Activated naive CD8-positive, alpha-beta T cell treated with anti-CD3 and anti-CD28 coated beads for 36 hours (primary cell): ENCODE measurements at places on chromosomes 4 and X.

DNA sequence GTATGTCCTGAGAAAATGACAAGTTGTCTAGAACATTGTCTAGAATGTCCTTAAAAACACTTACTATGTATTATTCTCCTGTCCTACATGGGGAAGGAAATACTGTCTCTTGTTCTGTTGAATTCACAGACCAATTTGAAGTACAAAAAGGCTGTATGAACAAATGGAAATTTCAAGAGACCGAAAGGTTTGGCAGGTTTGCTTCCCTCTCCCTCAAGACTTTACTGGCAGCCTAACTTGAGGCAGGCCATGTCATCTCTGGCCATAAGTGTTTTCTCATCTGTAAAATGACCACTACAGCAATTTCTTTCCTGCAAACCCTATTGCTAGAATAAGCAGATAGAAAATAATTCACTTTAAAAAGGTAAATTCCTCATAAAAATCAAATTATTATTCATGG lies 191.2 kb upstream of the BMP3 start:
- H3K27me3 ChIP-seq = no peaks in the 10 kb centered on the region
- peaks cover 6% of the 10 kb centered on the region for H3K36me3 ChIP-seq
- H3K27ac ChIP-seq = no peak overlapping the region
- no peak overlapping the region for H3K4me3 ChIP-seq
- H3K4me1 ChIP-seq = peaks cover 18% of the 10 kb centered on the region

DNA sequence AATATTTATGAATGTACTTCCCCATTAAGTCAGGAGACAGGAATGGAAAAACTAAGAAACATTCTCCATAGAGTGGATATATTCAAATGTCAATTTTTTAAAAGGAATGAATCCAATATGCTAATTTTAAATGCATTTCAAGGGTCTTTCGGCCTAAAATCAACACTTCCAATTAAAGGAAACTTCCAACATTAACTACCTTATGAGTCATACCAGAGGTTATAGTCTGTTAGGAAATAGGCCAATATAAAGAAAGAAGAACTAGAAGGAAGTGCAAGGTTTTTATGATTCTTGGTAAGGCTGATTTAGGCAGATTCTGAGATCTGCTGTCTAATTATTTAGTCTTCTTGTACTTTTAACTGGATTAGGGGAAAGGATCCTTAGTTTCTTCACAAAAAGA lies 260.1 kb upstream of the EDNRA start:
- no peak for DNase-seq
- no peaks in the 10 kb centered on the region for H3K27me3 ChIP-seq
- no peak overlapping the region for H3K4me3 ChIP-seq
- no peaks in the 10 kb centered on the region for H3K36me3 ChIP-seq
- H3K27ac ChIP-seq = no peak overlapping the region
- no peaks in the 10 kb centered on the region for H3K4me1 ChIP-seq

DNA sequence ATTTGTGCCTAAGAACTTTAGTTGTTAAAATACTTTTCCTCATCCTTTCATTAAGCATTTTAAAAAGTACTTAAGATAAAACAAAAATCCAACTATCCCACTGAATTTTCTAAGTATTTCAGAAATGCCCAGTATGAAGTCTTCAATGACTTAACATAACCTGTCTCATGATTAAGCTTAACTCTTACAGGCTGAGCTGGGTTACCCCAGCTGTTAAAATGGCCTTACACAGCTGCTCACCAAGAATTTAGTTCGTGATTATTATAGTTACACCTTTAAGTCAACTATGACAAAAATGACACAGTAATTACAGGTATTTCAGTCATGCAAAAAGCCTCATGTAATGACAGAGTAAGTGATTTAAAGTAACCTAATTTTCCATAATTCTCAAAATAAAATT lies 145.7 kb downstream of the FBXW7 start:
- H3K4me1 ChIP-seq = peaks cover 19% of the 10 kb centered on the region
- no peak for DNase-seq

DNA sequence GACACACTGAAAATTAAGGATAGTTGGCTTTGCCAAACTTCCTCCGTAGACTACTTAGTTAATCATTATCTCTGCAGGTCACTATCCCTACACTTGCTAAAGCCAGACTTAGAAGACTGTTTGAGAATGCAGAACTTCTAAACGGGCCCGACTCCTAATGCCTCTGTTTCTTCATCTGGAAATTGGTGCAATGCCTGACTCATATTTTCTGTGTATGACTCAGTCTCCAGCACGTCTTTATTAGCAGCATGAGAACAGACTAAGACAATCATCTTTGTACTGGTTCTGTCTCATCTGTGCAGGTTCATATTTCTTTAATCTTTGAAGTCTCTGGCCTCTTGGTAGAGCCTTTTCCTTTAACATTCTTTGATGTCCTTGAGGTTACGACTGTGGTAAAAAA lies 411.9 kb upstream of the ACTRT1 start:
- no peak overlapping the region for H3K27ac ChIP-seq
- no peaks in the 10 kb centered on the region for H3K27me3 ChIP-seq
- no peaks in the 10 kb centered on the region for H3K36me3 ChIP-seq
- no peak for DNase-seq

GRCh38 chr4:38367642-38368174 lies 296.3 kb upstream of the KLF3 start:
- DNase-seq = no peak
- peaks cover 29% of the 10 kb centered on the region for H3K4me1 ChIP-seq
- no peak overlapping the region for H3K4me3 ChIP-seq
- no peak overlapping the region for H3K27ac ChIP-seq
- no peaks in the 10 kb centered on the region for H3K36me3 ChIP-seq
- H3K27me3 ChIP-seq = no peaks in the 10 kb centered on the region

DNA sequence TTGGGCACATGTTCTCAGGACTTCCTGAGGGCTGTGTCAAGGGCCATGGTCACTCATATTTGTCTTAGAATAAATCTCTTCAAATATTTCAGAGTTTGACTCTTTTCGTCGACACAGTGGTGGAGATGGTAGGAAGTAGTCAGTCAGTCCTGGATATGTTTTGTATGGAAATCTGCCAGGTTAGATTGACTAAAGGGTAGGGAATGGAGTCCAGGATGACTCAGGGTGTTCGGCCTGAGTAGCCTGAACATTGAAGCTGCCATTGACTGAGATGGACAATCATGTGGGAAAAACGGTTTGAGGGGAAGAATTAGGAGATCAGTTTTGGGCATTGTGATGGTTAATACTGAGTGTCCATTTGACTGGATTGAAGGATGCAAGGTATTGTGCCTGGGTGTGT lies 177.1 kb upstream of the CENPE start:
- H3K4me3 ChIP-seq = no peak overlapping the region
- H3K27me3 ChIP-seq = no peaks in the 10 kb centered on the region
- DNase-seq = no peak

DNA sequence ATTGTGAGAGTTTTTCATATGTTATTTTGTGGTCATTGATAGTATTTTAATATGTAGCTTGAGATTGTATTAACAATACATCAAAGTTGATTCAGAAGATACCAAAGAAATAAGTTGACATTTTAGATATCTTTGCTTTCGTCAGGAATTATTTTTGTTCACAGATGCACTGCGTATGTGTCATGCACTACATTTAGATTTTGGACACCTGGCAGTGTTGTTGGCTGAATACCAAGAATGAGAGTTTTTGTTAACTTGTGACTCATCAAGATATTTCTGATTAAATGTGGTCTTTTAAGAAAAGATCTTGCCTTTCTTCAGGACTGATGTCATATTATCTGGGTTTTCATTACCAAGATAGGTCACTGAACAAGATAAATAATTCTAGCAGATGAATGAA lies 633.4 kb downstream of the CENPC start:
- H3K27ac ChIP-seq = no peak overlapping the region
- H3K27me3 ChIP-seq = no peaks in the 10 kb centered on the region

DNA sequence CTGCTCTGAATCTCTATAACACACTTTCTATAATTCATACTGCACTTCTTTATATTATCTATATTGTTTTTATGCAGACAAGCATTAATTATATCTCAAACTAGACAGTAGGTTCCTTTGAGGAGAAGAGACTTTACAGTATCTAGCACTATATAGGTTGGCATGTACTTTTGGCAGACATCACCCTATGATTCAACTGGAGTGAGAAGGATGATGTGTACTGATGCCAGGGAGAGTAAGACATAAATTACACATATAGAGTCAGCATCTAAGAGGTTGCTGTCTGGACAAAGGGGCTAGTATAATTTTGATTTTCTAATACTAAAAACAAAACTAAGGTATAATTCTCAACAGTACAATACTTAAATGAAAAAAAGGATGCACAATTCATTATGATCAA lies 5.1 kb upstream of the RBM41 start:
- no peaks in the 10 kb centered on the region for H3K36me3 ChIP-seq
- H3K4me1 ChIP-seq = peaks cover 3% of the 10 kb centered on the region
- H3K27ac ChIP-seq = no peak overlapping the region
- DNase-seq = no peak

DNA sequence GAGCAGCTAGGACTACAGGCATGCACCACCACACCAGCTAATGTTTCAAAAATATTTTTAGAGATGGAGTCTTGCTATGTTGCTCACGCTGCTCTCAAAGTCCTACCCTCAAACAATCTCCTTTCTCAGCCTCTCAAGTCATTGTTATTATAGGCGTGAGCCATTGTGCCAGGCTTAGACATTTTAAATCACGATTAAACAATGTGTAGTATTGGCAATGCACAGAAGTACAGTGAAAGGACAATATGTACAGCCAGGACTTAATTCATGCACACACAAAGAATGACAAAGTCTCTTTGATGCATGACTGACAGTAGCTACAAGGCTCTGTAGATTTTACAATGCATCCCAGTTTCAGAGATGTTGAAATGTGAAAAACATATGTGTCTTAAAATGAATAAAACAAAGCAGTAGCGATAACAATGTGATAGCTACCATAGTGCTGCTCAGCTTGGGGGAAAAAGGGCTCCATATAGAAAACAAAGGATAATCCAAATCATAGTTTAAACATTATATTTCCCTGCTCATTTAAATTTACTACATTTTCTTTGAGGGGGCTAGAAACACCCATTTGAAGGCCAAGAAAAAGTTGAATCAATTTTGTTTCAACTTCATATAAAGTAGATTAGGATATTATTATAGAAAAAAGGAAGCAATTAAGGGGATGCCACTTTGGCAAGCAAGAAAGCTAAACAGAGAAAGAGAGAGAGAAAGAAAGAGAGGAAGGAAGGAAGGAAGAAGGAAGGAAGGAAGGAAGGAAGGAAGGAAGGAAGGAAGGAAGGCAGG lies 272.4 kb upstream of the SMIM31 start:
- H3K4me1 ChIP-seq = no peaks in the 10 kb centered on the region
- H3K27ac ChIP-seq = no peak overlapping the region
- no peak overlapping the region for H3K4me3 ChIP-seq
- DNase-seq = no peak
- H3K36me3 ChIP-seq = no peaks in the 10 kb centered on the region

- peaks cover 3% of the 10 kb centered on the region for H3K4me1 ChIP-seq
- no peaks in the 10 kb centered on the region for H3K36me3 ChIP-seq
- DNase-seq = no peak
- H3K27me3 ChIP-seq = peaks cover 9% of the 10 kb centered on the region
These were observed 67.1 kb downstream of the DCLK2 start for GRCh38 chr4:150145090-150145945.

DNA sequence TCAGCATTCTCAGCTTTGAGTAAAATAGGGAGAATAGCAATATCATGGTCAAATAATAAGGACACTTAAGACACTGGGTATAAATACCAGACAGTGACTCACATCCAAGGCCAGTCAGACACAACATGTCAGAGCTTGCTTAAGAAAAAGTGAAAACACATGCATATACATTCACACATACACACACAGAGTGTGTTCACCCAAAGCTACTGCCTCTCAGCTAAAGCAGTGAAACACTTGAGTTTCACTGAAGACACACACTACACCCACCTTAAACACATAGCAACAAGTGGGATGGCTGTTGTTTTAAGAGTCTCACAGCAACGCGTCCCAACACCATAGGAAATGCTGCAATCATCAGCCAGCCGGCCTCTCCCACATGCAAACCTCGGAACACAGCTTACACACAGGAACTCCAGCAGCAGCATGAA lies 14.4 kb downstream of the SHROOM4 start:
- no peak overlapping the region for H3K27ac ChIP-seq
- no peaks in the 10 kb centered on the region for H3K27me3 ChIP-seq
- no peaks in the 10 kb centered on the region for H3K36me3 ChIP-seq
- DNase-seq = no peak
- H3K4me3 ChIP-seq = no peak overlapping the region

- DNase-seq = no peak
- H3K27ac ChIP-seq = peak overlapping the region; percentile 51
- no peaks in the 10 kb centered on the region for H3K36me3 ChIP-seq
- H3K4me3 ChIP-seq = no peak overlapping the region
- H3K27me3 ChIP-seq = peaks cover under 1% of the 10 kb centered on the region
- H3K4me1 ChIP-seq = peaks cover 4% of the 10 kb centered on the region
These were observed 22.6 kb downstream of the RNF212 start for GRCh38 chr4:1090465-1091440.

DNA sequence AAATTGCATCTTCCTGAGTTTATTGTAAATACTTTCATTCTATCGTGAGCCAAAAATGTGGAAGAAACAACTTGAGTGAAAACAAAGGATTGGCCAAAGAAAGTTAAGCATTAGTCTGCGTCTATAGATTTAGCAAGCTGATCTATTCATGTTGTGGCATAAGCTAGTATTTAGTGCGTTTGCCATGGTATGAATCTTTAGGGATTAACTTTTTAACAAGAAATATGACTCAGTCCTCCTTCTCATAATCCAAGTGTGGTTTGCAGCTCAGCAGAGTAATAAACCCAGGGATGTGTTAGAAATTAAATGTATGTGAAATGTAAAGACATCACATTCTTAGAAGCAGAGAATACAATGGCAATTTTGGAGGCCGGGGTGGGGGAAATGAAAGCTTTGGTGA lies 1110.9 kb downstream of the NLGN4X start:
- H3K27me3 ChIP-seq = no peaks in the 10 kb centered on the region
- no peaks in the 10 kb centered on the region for H3K4me1 ChIP-seq
- H3K36me3 ChIP-seq = no peaks in the 10 kb centered on the region
- no peak overlapping the region for H3K27ac ChIP-seq
- no peak for DNase-seq

- no peak for DNase-seq
- peaks cover 23% of the 10 kb centered on the region for H3K36me3 ChIP-seq
- no peaks in the 10 kb centered on the region for H3K27me3 ChIP-seq
These were observed 3.8 kb downstream of the TET2 start for GRCh38 chr4:105150503-105150902.

- H3K27ac ChIP-seq = no peak overlapping the region
- no peak overlapping the region for H3K4me3 ChIP-seq
- peaks cover 2% of the 10 kb centered on the region for H3K27me3 ChIP-seq
- no peaks in the 10 kb centered on the region for H3K36me3 ChIP-seq
These were observed 170.7 kb upstream of the SMARCAD1 start for GRCh38 chr4:94036964-94037363.

DNA sequence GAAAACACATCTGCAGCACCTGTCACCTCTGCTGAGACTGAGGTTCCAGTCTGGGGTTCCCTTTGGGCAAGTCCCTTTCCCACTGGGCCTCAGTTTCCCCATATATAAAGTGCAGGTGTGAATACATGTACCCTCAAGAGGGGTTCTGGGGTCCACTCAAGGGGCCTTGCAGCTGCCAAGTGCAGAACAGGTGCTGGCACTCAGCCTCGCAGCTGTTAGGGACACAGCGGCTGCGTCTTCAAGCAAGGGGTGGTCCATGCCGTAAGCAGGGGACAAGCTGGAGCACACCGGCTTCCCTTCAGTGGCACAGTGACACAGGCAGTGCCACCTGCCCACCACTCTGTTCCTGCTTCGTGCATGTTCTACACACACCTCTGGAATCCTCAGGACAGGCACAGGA lies 86.9 kb upstream of the PSAPL1 start:
- no peak overlapping the region for H3K27ac ChIP-seq
- H3K36me3 ChIP-seq = no peaks in the 10 kb centered on the region

- H3K4me3 ChIP-seq = no peak overlapping the region
- no peaks in the 10 kb centered on the region for H3K27me3 ChIP-seq
- no peaks in the 10 kb centered on the region for H3K36me3 ChIP-seq
- no peaks in the 10 kb centered on the region for H3K4me1 ChIP-seq
These were observed 511.3 kb upstream of the PCDH7 start for GRCh38 chr4:30208731-30209435.
